ENCODE measurements at places on chromosomes 6 and 20.
A peak's percentile ranks its signal among the peaks of the same experiment; 100 is the strongest.

- peaks cover 7% of the 10 kb centered on the region for H3K27me3 ChIP-seq
- no peaks in the 10 kb centered on the region for H3K36me3 ChIP-seq
- H3K27ac ChIP-seq, result no peak overlapping the region
- peak; percentile 72 for DNase-seq
- no peaks in the 10 kb centered on the region for H3K4me1 ChIP-seq
These were observed 3.9 kb downstream of the SDC4 start for GRCh38 chr20:45344168-45344860.

GRCh38 chr20:23245553-23246181, 104.9 kb upstream of the NXT1 start:
- peak; percentile 80 for DNase-seq
- no peaks in the 10 kb centered on the region for H3K36me3 ChIP-seq
- H3K4me3 ChIP-seq, result no peak overlapping the region
- H3K27me3 ChIP-seq, result peaks cover 4% of the 10 kb centered on the region
- no peaks in the 10 kb centered on the region for H3K4me1 ChIP-seq
- H3K27ac ChIP-seq, result no peak overlapping the region

DNA sequence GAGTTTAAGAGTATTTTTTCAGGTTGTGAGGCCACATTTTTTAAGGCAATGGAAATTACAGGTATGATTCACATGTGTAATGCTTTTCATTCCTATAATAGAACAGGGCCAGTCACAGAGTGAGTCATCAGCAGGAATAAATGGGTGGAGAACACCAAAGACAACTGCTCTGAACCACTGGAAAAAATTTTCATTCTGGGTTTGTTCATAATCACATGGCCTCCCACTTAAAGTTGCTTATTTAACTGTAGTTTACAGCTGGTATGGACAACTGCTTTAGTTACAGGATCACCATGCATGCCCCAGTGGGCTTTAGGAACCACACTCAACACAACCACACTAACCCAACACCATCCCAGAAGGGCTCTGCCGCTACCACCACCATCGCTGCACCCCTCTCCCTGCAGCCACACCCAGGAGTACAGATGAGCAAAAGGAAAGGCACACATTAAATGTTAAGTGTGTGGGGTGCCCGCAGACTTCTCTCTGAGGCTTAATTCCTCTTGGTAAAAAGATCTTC, 107.0 kb upstream of the DST start:
- no peak for DNase-seq
- H3K4me3 ChIP-seq, result no peak overlapping the region
- no peaks in the 10 kb centered on the region for H3K4me1 ChIP-seq
- no peak overlapping the region for H3K27ac ChIP-seq

- peaks cover 55% of the 10 kb centered on the region for H3K4me1 ChIP-seq
- no peak overlapping the region for H3K4me3 ChIP-seq
- H3K36me3 ChIP-seq, result no peaks in the 10 kb centered on the region
- no peaks in the 10 kb centered on the region for H3K27me3 ChIP-seq
These were observed 260.0 kb downstream of the TMEM242 start for GRCh38 chr6:157063176-157063905.

- no peak for DNase-seq
- H3K36me3 ChIP-seq, result no peaks in the 10 kb centered on the region
- no peak overlapping the region for H3K27ac ChIP-seq
- no peaks in the 10 kb centered on the region for H3K27me3 ChIP-seq
These were observed 268.2 kb downstream of the SYNE1 start for GRCh38 chr6:152368751-152369624.

DNA sequence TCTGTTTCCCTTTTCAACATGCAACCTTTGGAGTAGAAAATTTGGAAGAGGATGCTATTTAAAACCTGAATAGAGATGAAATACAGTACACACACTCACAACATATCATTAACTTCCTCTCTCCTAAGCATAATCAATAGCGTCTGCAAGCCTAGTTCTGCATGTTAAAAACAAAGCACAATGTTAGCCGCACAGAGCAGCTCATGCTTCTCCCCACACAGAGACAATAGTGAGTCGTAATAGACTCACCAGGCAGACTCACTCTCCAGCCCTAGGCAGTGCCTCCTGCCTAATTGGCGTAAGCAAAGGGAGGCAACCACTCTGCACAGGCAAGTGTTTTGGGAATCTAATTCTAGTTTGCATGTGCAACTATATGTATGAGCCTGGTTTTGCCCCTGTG, 45.8 kb upstream of the ARID1B start:
- no peak overlapping the region for H3K27ac ChIP-seq
- H3K36me3 ChIP-seq, result no peaks in the 10 kb centered on the region
- H3K27me3 ChIP-seq, result no peaks in the 10 kb centered on the region
- no peak overlapping the region for H3K4me3 ChIP-seq
- DNase-seq, result no peak
- H3K4me1 ChIP-seq, result no peaks in the 10 kb centered on the region

DNA sequence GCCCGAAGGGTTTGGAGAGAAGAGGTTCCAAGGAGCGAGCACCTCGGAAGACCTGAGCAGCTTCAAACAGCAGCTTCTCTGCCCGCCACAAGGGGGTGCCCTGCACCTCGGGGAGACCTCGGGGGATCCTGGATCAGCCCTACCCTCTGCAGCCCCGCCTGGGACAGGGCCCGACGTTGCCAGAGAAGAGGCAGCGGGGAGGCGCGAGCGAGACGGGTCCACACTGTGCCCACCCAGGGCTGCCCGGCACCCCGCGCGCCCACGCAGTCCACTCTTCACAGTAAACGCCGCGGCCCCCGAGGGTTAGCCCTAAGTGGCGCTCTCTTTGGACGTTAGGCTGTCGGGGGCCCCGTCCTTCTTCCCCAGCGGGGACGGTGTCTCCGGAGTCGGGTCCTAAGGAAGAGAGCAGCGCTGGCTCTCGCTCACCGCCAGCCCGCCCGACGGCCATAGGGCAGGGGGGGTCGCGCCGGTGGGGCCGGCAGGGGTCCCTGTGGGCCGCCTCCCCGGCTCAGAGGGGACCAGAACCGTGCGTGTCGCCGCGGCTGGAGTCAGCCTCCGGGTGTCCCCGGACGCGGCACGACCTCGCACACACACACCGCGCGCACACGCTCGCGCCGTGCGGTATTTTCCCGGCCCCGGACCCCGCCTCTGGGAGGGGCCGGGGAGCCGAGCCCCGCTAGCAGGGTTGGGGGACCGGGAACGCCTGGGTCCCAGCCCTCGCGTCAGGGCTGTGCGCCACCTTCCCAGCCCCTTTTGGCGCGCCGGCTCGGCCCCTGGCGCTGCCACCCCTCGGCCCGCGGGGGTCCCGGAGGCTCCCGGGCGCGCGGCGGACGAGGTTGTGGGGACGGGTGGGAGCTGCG, 929 bp downstream of the CDH22 start:
- peaks cover 21% of the 10 kb centered on the region for H3K27me3 ChIP-seq
- H3K36me3 ChIP-seq, result no peaks in the 10 kb centered on the region
- no peak overlapping the region for H3K27ac ChIP-seq
- DNase-seq, result peak; percentile 84
- peak overlapping the region; percentile 64 for H3K4me3 ChIP-seq

- H3K27me3 ChIP-seq, result peaks cover 60% of the 10 kb centered on the region
- DNase-seq, result peak; percentile 55
- H3K27ac ChIP-seq, result no peak overlapping the region
- H3K4me3 ChIP-seq, result peak overlapping the region; percentile 42
These were observed 148.3 kb downstream of the GPX5 start for GRCh38 chr6:28673787-28674671.

- H3K36me3 ChIP-seq, result no peaks in the 10 kb centered on the region
- H3K4me1 ChIP-seq, result peaks cover 3% of the 10 kb centered on the region
- no peak overlapping the region for H3K4me3 ChIP-seq
- peaks cover 6% of the 10 kb centered on the region for H3K27me3 ChIP-seq
- H3K27ac ChIP-seq, result no peak overlapping the region
These were observed 64.7 kb upstream of the RPS6KA2 start for GRCh38 chr6:166691746-166692145.

- peaks cover 4% of the 10 kb centered on the region for H3K4me1 ChIP-seq
- no peak overlapping the region for H3K27ac ChIP-seq
- H3K4me3 ChIP-seq, result no peak overlapping the region
- no peaks in the 10 kb centered on the region for H3K27me3 ChIP-seq
These were observed 9.5 kb upstream of the PNRC1 start for GRCh38 chr6:89071036-89071435.

GRCh38 chr6:123909989-123910388, 106.3 kb downstream of the NKAIN2 start:
- peaks cover 4% of the 10 kb centered on the region for H3K36me3 ChIP-seq
- DNase-seq, result peak; percentile 74
- H3K4me1 ChIP-seq, result peaks cover 19% of the 10 kb centered on the region
- H3K27ac ChIP-seq, result no peak overlapping the region
- no peaks in the 10 kb centered on the region for H3K27me3 ChIP-seq

DNA sequence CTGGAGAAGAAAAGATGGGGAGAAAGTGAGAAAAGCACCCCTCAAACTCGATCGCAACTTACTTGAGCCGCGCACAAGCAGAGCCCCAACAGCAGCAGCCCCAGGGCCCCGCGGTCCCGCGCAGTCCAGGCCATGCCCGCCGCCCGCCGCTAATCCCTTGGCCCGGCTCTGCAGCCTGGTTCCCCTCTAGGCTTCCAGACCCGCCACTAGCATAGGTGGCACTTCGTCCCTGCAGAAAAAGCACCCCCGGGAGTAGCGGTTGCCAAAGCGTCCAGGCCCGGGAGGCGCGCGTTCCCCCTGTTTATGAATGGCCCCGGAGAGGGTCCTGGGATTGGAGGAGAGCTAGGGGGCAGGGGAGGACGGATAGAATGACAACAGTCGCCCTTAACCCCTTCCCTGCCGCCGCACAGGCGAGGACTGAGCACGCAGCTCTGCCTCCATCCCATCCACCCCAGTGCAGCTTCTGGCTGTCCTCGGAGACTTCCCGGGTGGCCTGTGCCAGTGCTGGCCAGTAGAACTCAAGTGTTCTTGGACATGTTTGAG, 19.9 kb downstream of the COL9A1 start:
- H3K4me3 ChIP-seq, result no peak overlapping the region
- H3K36me3 ChIP-seq, result no peaks in the 10 kb centered on the region
- peaks cover 24% of the 10 kb centered on the region for H3K27me3 ChIP-seq
- DNase-seq, result no peak

DNA sequence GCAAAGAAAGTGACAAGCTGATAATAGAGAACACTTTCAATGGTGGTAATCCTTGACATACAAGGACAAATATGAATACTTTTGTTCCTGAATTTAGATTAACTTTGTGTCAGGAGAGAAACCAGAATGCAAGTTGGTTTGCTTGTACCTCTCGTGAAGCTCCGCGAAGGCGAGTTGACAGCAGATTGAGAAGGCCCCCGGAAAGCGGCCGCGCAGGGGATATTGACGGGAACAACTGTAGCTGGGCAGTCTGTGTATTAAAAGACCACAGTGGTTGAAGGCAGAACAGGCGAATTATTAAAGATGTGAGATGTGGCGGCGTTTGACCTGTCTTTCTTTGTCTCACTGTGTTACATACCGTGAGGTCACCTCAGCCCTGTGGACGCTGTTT, 175.8 kb upstream of the RALGAPA2 start:
- H3K36me3 ChIP-seq, result no peaks in the 10 kb centered on the region
- H3K4me3 ChIP-seq, result no peak overlapping the region
- no peak for DNase-seq
- H3K27me3 ChIP-seq, result peaks cover 34% of the 10 kb centered on the region
- H3K27ac ChIP-seq, result no peak overlapping the region

GRCh38 chr6:137000825-137001224, 43.9 kb downstream of the IL20RA start:
- H3K4me1 ChIP-seq, result no peaks in the 10 kb centered on the region
- H3K27ac ChIP-seq, result no peak overlapping the region
- DNase-seq, result no peak
- H3K4me3 ChIP-seq, result no peak overlapping the region

- no peak overlapping the region for H3K4me3 ChIP-seq
- no peaks in the 10 kb centered on the region for H3K4me1 ChIP-seq
- H3K27me3 ChIP-seq, result no peaks in the 10 kb centered on the region
- H3K36me3 ChIP-seq, result no peaks in the 10 kb centered on the region
These were observed 17.1 kb upstream of the GMNN start for GRCh38 chr6:24757611-24758010.

- H3K4me3 ChIP-seq, result no peak overlapping the region
- no peak overlapping the region for H3K27ac ChIP-seq
- H3K36me3 ChIP-seq, result no peaks in the 10 kb centered on the region
- H3K4me1 ChIP-seq, result no peaks in the 10 kb centered on the region
- DNase-seq, result no peak
- H3K27me3 ChIP-seq, result no peaks in the 10 kb centered on the region
These were observed 12.8 kb downstream of the NHSL1 start for GRCh38 chr6:138486249-138487101.

DNA sequence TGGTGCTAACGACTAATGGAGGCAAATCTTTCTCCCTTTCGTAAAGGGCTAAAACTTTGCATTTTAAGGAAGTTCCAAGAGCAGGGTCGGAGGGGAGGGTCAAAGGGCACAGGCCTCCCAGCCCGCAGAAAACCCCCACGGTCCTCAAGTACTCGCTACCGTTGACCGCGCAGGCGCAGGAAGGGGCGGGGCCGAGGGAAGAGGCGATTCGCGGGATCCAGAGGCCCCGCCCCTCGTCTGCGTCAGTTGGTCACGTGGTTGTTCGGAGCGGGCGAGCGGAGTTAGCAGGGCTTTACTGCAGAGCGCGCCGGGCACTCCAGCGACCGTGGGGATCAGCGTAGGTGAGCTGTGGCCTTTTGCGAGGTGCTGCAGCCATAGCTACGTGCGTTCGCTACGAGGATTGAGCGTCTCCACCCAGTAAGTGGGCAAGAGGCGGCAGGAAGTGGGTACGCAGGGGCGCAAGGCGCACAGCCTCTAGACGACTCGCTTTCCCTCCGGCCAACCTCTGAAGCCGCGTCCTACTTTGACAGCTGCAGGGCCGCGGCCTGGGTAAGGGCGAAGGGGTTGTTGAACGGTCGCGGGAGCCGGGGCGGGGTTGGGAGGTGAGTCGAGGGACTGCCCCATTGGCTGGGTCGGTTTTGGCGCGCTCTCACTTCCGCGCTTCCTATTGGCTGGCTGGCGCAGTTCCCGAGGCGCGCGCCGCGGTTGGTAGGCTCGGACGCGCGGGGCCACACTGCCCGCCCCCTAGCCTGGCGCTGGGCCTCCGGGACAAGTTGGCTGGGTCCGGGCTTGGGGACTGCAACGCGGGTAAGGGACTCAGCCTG, at the start of gene GMNN:
Gene GMNN, plus strand, starts transcription at position 242 of the 824 bp plus-strand sequence. CDS start 2,310 bp downstream, outside the sequence.
- peaks cover 14% of the 10 kb centered on the region for H3K36me3 ChIP-seq
- peak within 1 kb of the TSS; percentile 74 for H3K27ac ChIP-seq
- H3K27me3 ChIP-seq, result no peaks in the 10 kb centered on the region
- H3K4me3 ChIP-seq, result peak within 1 kb of the TSS; percentile 100
- H3K4me1 ChIP-seq, result peaks cover 7% of the 10 kb centered on the region

DNA sequence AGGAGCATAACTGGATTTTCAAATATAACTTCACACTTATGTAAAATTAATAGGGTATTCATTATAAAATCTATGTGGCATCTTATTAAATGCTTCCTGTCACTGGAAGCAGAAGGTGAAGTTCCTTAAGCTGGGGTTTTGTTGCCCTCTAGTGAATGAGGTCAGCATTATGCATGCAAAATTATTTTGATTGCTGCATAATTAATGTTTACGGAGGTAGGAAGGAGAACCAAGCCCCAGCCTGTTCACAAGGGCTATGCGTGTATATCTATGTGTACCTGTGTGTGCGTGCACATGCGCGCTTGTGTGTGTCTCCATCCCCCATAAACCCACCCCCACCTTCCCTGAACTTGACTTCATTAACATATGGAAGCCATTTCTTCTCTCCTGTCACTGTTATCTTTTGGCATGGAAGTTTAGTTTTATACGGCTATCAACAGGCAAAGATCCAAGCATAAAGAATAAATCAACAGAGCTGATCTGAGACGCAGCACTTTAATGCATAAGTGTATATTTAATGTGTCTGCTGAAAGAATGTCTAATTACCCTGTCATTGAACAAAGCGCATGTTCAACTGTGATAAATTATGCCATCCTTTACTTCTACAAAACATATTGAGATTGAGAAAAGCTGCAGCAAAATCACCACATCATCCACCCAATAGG, 90.2 kb upstream of the CDH4 start:
- no peak overlapping the region for H3K4me3 ChIP-seq
- peak; percentile 49 for DNase-seq
- no peaks in the 10 kb centered on the region for H3K36me3 ChIP-seq
- H3K4me1 ChIP-seq, result no peaks in the 10 kb centered on the region
- no peaks in the 10 kb centered on the region for H3K27me3 ChIP-seq
